ENCODE measurements at places on chromosomes 7 and 10.
A peak's percentile ranks its signal among the peaks of the same experiment; 100 is the strongest.

DNA sequence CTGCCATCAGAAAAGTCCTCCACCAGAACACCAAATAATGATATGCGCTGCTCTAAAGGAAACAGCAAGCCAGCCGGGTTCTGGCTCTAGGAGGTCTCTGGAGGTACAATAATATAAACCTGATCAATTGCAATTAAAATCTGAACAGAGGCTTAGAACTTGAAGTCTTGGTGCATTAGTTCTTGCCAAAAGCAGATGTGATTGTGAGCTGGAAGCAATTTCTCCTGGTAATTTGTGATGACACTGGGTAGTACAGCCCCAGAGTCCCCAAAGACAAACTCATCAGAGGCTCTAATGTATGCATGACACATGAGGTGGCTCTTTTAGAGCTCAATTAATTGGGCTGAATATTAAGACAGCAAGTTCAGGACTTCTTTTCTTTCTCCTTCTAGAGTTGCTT is 3.3 kb downstream of the ETV1 start:
- no peak for DNase-seq

- no peak for DNase-seq
Measured at GRCh38 chr10:42632564-42632963, 5.8 kb downstream of the ZNF33B start.

GRCh38 chr7:70744492-70744891 is 387.5 kb upstream of the GALNT17 start:
- no peak for DNase-seq

DNA sequence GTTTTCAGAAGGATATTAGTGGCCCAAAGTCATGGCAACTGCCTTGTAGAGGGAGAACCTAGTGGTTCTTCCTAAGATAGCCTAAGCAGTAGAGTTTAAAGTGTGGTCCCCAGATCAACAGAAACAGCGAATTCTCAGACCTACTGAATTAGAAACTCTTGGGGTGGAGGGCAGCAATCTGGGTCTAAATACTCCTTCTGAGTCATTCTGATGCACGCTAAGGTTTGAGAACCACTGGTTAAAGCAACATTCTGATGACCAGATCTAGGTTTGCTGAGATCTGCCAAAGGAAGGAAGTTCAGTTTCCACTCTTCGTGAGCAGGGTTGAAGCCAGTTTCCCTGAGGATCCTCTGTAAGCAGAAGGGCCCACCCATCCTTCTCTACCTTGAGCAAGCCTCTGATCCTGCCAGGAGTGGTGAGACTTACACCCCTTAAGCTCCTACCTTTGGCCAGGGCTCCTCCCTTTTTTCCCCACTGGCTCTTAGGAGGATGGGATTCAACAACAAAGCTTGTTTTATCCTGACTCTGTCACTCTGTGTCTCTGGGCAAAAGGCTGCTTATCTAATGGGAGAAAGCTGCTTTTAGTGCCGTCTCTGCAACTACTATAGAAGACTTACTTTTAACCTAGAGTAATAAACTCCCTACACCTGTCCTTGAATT is 26.8 kb upstream of the TRUB1 start:
- no peak for DNase-seq

DNA sequence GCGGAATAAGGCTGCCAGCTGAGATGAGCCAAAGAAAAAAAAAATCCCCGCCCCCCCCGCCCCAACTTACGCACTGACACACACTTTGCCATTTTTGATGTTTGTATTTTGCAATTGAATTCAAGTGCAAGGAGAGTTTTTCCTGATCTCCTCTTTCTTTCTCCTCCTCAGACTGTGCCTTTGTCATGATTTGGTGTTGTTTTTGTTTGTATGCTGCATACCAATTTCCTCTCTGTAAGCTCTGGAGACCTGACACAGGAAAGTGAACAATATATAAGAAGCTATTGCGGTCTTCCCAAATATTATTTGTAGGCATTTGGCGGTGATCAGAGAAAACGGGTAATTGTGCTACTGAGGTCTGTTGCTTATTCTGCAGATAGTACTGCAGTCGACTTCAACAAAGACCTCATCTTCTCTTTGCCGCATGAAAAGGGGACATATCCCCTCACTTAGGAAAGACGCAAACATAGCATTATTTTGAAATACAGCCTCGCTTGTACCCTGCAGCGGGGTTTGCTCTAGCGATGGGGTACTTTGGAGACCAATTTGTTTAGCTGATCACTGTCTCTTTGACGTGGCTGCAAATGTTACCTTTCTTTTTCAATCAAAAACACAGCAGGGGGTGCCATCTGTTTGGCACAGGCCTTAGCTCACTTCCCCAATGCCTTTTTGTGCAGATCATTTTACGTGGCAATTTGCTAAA is 206.6 kb downstream of the SKAP2 start:
- no peak for DNase-seq

- no peak for DNase-seq
Measured at GRCh38 chr7:44276571-44277221, 48.7 kb downstream of the CAMK2B start.

GRCh38 chr7:155961241-155962190 is 149.3 kb upstream of the SHH start:
- DNase-seq = peak; percentile 28

- DNase-seq = peak; percentile 96
Measured at GRCh38 chr10:44195112-44196007, 189.5 kb downstream of the CXCL12 start.

Data from fibroblast of skin of scalp (primary cell).